ENCODE measurements at places on chromosomes 12 and 14. TPM values are rescaled to one million over a fixed set of nuclear protein-coding genes. Genes with fewer than 3 reads are reported as not detected.

TPH2 gene
- polyA plus RNA-seq: not detected

DNA sequence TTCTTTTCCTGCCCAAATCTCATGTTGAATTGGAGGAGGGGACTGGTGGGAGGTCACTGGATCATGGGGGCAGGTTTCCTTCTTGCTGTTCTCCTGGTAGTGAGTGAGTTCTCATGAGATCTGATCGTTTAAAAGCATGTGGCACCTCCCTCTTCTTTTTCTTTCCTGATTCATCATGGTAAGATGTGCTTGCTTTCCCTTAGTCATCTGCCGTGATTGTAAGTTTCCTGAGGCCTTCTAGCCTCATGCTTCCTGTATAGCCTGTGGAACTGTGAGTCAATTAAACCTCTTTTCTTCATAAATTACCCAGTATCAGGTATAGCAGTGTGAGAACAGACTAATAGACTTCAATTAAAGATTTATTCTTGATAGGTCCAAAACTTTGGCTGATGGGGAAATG is 83.5 kb downstream of the CAND1 start:
- no peak for DNase-seq

GRCh38 chr14:99840265-99840664 is 47.1 kb downstream of the EML1 start:
- DNase-seq: no peak

IL31 gene
- polyA plus RNA-seq: not detected

NTN4 gene
- polyA plus RNA-seq: 101 TPM

DNA sequence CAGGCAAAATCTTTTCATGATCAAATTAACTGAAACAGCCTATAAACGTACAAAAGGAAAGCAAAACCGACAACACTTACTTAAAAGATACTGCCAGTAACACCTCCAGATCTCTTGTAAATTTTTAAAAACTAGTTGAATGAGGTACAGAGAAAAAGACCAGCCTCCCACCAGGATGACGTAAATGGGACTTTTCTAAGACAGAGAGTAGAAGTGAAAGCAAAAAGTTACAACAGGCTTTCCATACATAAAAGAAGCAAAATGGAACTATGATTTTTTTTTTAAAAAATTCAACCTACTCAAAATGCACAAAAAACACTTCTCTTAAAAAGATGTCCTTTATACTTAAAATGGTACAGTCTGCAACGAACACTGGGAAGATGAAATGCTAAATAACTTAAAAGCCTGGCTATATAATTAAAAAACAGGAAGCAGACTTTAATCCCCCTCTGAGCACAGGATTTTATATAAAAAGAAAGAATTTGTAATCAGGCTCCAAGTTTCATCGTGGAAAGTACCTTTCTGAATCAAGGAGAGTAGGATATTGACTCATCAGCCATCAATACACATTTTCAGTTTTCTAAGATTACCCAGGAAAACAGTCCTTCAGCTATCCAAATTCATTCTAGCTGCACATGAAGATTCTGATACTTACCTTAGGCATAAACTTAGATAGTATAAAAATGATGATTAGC is 14.2 kb upstream of the MYO1A start:
- no peak for DNase-seq

SERPINA10 gene
- polyA plus RNA-seq: 0.12 TPM

INHBE gene
- polyA plus RNA-seq: 0.49 TPM

DNA sequence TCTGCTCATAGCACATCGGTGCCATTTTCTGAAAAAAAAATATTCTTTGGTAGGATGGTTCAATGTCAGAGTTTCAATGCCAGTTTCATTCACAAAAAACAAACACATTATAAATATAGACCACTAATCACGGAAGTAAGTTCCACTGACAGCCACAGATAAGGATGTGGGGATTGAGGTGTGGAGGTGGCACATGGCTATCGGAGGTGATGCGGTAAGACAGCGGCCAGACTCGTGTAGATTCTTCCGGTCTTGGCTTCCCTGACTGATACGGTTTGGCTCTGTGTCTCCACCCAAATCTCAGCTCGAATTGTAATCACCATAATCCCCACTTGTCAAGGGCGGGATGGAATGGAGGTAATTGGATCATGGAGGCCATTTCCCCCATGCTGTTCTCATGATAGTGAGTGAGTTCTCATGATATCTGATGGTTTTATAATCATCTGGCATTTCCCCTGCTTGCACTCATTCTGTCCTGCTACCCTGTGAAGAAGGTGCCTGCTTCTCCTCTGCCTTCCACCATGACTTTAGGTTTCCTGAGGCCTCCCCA is 693.4 kb downstream of the VRK1 start:
- no peak for DNase-seq

GRCh38 chr14:101820283-101820798 is 58.8 kb downstream of the PPP2R5C start:
- no peak for DNase-seq

DNA sequence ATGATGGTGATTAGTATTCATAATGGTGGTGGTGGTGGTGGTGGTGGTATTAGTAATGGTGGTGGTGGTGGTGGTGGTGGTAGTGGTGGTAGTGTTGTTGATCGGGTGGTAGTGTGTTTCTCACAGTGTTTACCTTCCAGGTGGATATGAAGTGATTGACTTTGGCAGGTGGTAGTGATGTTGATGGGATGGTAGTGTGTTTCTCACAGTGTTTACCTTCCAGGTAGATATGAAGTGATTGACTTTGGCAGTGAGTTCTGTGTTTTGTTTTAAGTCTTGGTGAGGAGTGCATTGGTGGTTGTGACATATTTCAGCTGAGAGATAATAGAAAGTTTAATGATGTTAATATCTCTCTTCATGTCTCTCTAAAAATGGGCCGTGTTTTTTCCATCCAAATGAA is 189.4 kb downstream of the TMTC2 start:
- DNase-seq: no peak
